ENCODE measurements at places on chromosomes 7 and 10. TPM values are rescaled to one million over a fixed set of nuclear protein-coding genes. Genes with fewer than 3 reads are reported as not detected.

UTF1 gene
- 0.35 TPM for total RNA-seq

SSC4D gene
- 3.7 TPM for total RNA-seq

FAM131B gene
- 1.9 TPM for total RNA-seq

STEAP1 gene
- total RNA-seq: 3.6 TPM

HYAL4 gene
- total RNA-seq: 0.18 TPM

BRAF gene
- total RNA-seq: 55.8 TPM

Measured in metanephros (tissue), 2 donors.